ENCODE measurements at places on chromosomes 4 and X.

DNA sequence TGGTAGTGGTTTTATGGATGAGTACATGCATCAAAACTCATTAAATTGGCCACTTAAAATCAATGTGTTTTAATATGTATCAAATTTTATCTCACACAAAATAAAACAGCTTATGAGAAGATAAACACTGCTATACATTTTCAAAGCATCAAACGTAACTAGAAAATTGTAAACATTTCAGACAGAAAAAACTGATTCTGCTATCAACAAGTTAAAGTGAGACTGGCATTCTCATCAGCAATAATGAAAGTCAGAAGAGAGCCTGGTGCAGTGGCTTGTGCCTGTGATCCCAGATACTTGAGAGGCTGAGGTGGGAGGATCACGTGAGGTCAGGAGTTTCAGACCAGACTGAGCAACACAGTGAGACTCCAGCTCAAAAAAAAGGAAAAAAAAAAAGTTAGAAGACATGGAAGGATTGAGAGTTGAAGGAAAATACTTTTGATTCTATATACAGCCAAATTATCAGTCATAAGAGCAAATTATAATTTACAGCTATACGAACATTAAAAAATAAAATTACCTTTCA, 2.9 kb downstream of the TBCK start:
- DNase-seq = no peak

DNA sequence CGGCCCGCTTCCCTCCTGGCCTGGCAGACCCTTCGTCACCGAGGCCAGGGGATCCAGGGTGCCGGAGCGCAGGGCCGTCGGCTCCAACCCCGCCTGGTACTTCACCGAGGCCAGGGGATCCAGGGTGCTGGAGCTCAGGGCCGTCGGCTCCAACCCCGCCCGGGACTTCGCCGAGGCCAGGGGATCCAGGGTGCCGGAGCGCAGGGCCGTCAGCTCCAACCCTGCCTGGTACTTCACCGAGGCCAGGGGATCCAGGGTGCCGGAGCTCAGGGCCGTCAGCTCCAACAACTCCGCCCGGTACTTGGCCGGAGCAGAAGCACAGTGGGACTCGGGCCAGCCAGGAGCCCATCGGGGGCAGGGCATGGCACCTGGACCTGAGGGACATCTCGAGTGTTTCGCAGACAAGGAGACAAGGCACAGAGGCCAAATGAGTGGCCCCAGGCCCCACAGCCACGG, 85.1 kb downstream of the FAM53A start:
- no peak for DNase-seq

DNA sequence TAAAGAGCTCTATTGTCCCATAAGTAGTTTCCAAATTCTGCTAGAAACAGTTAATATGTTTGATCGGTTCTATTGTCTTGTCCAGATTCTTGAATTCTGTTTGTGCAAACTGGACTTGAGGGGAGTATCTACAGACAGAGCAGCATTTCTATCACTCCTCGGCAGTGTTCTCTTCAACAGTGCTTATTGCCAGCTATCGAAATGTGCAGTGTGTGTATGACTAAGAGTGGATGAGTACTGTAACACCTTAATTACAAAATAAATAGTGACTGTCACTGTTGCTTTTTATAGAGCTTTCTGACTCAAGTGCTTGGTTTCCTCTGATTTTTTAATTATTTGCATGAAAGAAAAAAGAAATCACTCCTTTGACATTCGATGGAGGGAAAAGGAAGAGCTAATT, 274.6 kb downstream of the RPA4 start:
- no peak for DNase-seq

DNA sequence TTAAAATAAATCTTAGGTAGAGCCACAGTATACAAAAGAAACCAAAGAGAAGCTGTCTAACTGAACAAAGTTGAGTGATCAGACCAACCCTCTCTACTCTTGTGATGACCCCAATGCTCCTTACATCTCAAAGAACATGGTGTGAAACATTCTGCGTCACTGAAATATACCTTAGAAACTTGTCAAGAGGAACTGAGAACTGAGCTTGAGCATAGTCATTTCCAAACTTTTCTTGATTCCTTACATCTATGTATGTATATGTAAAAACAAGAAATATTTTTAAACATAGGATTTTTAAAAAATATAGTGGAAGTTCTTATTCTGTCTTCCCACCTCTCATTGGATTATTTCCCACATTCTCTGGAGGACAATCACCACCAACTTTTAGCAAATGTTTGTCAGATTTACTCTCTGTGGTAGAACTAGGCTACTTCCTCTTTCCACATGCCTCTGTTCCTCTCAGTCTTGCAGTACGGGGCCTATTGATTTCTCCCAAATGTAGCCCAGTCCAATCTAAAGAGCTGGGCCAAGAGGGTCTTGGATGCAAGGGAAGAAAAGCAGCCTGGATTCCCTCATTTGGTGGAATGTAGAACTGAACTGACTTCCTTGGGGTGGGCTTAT, 98.2 kb upstream of the HHIP start:
- no peak for DNase-seq

- no peak for DNase-seq
Observed at GRCh38 chr4:182192511-182193181, 50.6 kb upstream of the TENM3 start.

DNA sequence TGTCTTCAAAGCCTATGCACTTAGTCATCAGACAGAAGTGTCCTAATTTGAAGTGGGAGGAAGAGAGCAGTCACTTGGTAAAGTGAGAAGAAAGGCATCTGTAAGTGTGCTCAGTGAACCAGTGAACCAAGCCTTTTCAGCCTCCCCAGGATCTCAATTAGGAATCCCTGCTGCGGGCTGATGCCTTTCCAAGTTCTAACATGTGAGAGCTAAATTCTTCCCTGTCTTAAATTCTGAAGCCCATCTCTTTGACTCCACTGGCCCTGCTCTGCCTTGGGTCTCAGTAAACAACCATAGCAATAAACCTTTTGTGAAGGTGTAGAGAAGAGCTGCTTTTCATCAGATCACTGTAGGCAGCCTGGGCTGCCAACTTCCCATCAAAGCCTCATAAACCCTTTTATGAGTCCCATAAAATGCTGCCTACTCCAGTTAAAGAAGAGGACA, 701.2 kb upstream of the LCORL start:
- no peak for DNase-seq

- DNase-seq = no peak
Observed at GRCh38 chrX:16797841-16798240, 11.6 kb downstream of the TXLNG start.

DNA sequence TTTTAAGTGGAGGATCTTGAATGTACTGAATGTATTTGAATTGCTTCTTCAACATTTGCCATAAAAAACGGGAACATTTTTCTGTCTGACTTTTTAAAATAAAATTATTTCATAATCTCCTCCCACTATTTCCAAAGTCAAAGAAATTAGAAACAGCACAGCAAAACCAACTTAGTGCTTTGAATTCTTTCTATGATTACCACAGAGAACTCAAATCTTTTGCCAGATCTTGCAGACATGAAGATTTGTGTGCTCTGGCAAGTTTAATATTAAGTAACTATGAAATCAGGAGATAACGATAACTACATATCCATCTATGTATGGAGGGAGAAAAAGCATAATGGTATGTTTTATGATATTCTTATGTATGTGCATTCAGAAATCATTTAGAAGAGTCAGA, 982.2 kb downstream of the PCDH7 start:
- DNase-seq = no peak

DNA sequence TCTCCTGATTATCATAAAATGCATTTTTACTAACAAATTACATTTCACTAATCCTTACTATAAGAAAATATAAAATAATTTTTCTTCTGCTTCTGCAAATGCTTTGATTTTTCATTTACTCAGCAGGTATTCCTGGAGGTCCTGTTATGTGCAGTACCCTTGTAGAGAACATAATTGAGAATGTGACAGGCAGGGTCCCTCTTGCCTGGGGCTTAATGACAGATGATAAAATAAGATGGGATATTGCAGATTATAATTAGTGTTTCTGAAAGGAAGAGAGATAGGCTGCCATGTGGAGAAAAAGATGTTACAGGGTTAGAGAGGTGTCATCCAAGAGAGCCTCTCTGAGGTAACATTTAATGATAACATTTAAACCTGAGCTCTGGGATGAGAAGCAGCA, 128.9 kb downstream of the MAD2L1 start:
- DNase-seq = no peak

DNA sequence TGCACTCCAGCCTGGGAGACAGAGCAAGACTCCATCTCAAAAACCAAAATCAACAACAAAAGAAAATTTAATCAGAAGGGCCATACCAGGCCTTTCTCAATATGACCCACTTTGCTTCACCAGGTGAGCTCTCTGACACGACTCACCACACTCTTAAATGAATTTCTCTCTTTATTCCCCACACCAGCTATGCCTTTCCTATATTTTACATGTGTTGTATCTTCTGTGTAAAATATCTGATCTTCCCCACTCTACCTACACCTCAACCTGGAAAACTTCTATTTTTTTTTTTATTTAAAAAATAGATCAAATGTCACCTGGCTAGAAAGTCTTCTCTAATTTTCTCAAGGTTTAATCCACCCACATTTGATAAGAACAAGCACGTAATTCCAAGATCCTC, 77.6 kb upstream of the SLC39A8 start:
- DNase-seq = no peak

GRCh38 chrX:13283512-13283911, 36.3 kb downstream of the ATXN3L start:
- DNase-seq = no peak

DNA sequence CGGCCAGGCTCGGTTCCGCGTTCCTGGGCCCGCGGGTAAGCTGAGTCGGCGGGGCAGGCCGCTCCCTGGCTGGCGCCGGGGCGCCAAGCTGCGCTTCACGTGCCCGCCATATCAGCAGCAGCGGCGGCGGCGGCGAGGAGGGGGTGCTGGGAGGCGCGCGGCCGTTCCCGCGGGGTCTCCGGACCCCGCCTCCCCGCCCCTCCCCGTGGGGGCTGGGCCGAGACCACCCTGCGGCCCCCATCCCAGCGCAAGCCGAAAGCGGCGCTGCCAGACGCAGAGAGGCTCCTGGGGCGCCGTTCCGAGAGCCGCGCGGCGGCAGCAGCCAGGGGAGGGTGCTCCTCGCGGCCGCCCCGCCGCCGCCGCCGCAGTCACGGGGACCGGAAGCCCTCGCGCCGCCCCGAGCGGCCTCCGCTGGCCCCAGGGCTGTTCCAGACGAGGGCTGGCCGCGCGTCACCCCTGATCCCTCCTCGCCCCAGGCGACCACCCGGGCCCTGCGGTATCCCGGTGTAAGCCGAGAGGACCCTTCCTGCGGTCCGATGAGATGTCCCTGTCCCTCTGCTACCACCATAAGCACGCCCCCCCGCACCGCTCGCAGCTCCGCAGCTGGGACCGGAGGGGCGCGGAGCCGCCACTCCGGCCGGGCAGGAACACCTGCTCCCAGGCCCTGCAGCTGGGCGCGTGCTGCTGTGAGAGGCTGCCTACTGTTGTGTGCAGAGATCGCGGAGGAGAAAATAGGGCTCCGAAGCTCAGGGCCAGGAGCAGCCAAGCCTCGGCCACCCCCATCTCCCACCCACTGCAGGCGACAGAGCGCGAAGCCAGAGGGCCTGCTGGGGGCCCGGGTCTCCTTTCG, 7.5 kb upstream of the BCOR start:
- DNase-seq = peak; percentile 8

DNA sequence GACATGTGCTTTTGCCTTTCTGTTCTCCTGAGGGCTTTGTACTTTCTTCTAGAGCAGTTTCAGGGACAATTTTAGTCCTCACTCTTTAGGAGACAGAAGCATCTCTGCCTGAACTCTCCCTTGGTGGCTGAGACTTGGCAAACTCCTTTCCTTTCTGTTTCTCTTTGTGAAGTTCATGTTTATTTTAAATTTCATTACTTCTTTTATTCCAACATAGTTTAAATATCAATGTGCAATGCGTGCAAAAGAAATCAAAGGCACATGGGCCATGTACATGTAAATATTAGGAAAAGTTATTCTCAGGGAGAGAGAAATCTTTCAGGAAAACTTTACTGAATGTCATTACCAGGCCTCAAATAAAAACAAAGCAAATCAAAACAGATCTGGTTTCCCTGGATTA, 177.6 kb downstream of the RNF150 start:
- DNase-seq = no peak

DNA sequence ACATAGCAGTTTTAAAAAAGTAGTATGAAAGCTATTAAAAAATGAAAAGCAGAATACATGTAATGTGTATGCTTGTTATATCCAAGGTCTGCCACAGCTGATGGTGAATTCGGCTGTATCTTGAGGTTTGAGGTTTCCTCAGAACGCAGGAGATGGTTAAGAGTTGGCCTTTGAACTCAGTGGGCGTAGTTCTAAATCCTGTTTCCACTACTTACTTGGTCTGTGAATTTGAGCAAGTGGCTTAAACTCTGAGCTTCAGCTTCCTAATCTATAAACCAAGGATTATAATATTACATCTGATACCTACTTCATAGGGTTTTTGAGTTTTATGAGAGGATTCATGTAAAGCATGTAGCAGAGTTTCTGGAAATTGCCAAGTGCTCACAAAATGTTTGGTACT, 125.2 kb downstream of the STIM2 start:
- DNase-seq = no peak

DNA sequence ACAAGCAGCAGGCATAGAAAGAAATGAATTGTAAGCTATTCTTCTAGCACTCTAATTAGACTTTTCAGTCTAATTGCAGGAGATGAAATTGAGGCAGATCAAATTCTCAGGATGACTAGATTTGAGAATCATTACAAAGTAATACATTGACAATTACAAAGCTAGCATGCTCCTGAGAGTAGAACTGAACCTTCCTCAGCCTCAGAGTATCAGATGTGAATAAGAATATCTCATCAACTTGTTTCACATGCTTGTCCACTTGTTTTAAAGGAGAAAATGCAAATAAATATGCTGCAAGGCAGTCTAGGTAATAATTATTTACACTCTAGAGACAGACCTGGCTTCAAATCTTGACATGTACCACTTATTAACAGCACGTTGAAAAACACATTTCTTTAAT, 491.0 kb upstream of the MAGEB2 start:
- DNase-seq = no peak

GRCh38 chrX:20530406-20530921, 263.8 kb upstream of the RPS6KA3 start:
- DNase-seq = peak; percentile 57

GRCh38 chr4:183860731-183861130, 44.4 kb upstream of the STOX2 start:
- no peak for DNase-seq

DNA sequence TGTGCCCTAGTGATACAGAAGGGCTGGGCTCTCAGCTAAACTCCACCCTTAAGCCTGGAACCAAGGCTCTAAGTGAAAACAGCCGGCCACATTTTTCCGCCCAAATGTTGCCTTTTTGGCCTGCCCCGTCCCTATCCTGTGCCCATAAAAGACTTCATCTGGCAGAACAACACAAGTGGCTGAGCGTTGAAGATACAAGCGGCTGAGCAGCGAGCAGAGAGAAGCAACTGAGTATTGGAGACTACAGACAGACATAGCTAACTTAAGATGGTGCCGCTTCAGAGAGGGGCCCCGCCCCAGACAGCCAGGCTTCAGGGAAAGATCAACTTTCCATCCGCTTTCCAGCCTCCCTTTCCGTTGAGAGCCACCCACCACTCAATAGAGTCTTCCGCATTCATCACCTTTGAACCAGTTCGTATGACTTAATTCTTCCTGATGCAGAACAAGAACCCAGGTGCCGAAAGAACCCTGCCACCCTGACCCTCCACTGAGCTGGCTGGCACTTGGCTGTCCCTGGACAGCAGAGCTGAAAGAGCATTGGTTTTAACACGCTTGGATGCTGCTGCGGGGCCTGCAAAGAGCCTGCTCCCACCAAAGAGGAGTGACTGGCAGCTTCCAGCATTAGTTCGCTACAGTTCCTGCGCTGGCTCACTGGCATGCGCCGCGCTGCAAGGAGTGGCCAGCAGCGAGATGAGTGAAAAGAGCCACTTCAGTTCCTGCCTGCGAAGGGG, 853.2 kb upstream of the INTU start:
- no peak for DNase-seq

All from caudate nucleus (tissue), 63 donors.